Hippocampal formation (tissue), 2 donors: ENCODE measurements at places on chromosomes 7 and 10.

- no peak for DNase-seq
Measured at GRCh38 chr7:52030722-52031121, 714.1 kb upstream of the COBL start.

GRCh38 chr10:73907841-73908517 lies 3.0 kb upstream of the PLAU start:
- no peak for DNase-seq

- DNase-seq = no peak
Measured at GRCh38 chr10:34647160-34647559, 167.9 kb downstream of the PARD3 start.

GRCh38 chr10:90589825-90590224 lies 268.0 kb downstream of the HTR7 start:
- DNase-seq = no peak

- no peak for DNase-seq
Measured at GRCh38 chr7:42226354-42226941, 10.6 kb downstream of the GLI3 start.

GRCh38 chr7:71112436-71112835 lies 19.5 kb upstream of the GALNT17 start:
- no peak for DNase-seq

GRCh38 chr10:79266543-79267312 lies 80.5 kb upstream of the PPIF start:
- peak; percentile 54 for DNase-seq

- no peak for DNase-seq
Measured at GRCh38 chr7:134367956-134368749, 51.4 kb upstream of the SLC35B4 start.

GRCh38 chr10:60192946-60193345 lies 196.7 kb downstream of the ANK3 start:
- DNase-seq = no peak

DNA sequence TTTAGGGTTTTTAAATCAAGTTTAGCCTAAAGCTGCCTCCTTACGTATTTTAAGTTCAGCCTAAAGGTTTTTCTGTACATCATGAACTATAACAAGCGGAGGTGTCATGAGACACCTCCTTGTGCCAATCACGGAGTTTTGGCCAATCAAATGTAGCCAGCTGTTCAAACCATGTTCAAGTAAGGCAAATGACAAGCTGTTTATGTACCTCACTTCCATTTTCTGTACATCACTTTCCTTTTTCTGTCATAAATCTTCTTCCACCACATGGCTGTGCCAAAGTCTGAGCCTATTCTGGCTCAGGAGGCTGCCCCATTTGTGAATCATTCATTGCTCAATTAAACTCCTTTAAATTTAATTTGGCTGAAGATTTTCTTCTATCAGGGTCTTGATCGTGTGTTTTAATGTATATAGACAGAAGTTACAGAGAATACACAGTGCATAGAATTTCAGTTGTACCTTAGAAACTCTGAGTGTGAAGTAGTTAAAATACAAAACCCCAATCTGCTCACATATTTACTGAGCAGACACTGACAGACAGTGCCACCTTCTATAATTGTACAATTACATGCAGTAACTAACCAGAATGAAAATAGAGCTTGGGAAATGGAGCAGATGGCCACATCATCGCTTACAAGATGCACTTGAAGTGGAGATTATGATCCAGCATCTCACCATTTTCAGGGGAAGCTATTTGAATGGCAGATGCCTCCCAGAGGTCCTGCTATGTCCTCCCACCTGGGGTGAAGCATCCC lies 76.9 kb upstream of the LANCL2 start:
- no peak for DNase-seq

DNA sequence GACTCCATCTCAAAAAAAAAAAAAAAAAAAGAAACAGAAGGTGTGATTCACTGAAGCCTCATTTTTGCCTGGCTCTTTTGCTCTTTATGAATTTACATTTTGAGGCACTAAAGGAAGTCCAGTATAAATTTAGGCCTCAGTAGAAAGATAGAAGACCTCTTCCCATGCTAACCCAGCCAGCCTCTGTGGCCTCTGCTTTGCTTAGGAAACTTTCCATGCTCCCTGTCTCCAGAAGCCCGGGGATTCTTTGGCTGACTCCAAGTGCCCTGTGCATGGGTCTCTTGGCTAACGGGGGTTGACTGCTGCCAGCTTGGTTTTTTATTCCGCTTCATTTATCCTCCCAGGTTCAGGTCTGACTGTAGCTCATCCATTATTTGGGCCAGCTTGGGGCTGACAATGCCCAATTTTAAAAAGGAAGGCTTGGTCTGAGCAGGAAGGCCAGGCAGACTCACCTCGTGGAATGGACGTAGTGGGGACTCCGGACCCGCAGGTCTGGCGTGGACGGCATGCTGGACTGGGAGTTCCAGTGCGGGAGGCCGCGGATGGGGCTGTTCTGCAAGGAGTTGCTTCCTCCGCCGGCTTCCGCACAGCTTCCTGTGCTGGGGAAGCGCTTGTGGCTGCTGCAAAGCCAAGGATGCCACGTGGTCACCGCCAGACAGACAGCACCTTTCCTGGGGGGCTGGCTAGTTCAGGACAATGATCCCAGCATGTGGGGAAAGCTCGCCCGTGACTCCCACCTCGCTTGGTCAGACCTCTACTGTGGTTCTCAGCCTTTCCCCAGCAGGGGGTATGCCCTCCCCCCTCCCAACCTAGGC lies 72.3 kb downstream of the PRPF18 start:
- DNase-seq = peak; percentile 33

GRCh38 chr7:135208102-135208793 lies 3.1 kb downstream of the WDR91 start:
- DNase-seq = no peak

GRCh38 chr7:46945328-46945727 lies 636.6 kb downstream of the TNS3 start:
- no peak for DNase-seq

DNA sequence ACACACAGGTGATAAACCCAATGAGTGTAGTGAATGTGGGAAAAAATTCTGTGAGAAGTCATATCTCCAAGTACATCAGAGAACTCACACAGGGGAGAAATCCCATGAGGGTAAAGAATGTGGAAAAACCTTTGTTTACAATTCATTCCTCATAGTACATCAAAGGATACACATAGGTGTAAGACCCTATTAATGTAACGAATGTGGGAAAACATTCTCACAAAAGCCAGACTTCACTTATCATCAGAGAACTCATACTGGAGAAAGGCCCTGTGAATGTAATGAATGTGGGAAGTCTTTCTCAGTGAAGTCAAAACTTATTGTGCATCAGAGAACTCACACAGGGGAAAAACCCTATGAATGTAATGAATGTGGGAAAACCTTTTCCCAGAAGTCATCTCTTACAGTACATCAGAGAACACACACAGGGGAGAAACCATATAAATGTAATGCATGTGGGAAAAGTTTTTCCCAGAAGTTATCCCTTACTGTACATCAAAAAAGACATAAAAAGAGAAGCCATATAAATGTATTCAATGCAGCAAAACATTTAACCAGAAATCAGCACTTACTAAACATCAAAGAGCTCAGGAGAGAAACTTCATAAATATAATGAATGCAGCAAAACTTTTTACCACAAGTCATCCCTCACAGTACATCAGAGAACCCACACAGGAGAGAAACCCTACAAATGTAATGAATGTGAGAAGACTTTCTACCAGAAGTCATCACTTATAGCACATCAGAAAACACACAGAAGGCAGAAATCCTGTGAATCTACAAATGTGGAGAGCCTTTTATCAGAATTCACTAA lies 49.8 kb downstream of the ZNF239 start:
- DNase-seq = no peak

DNA sequence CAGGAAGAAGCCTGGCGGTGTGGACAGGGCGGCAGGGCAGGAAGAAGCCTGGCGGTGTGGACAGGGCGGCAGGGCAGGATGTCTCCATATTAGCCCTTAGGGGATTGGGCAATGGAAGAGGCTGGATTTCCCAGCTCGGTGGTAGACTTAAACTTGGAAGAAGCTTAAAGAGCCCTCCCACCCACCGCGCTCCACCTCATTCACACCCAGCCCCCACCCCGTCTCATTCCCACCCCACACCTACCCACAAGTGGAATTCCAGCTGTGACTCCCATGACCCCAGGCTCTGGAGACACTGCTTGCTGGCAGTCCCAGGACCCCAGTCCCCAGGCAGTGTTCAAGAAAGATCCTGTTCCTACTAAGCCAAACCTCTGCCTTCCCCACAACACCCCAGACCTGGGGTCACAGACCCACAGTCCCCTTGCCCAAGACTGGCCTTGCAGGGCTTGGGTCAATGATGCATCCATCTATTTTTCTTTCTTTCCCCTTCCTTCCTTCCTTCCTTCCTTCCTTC lies 34.0 kb downstream of the SPDYE6 start:
- no peak for DNase-seq

DNA sequence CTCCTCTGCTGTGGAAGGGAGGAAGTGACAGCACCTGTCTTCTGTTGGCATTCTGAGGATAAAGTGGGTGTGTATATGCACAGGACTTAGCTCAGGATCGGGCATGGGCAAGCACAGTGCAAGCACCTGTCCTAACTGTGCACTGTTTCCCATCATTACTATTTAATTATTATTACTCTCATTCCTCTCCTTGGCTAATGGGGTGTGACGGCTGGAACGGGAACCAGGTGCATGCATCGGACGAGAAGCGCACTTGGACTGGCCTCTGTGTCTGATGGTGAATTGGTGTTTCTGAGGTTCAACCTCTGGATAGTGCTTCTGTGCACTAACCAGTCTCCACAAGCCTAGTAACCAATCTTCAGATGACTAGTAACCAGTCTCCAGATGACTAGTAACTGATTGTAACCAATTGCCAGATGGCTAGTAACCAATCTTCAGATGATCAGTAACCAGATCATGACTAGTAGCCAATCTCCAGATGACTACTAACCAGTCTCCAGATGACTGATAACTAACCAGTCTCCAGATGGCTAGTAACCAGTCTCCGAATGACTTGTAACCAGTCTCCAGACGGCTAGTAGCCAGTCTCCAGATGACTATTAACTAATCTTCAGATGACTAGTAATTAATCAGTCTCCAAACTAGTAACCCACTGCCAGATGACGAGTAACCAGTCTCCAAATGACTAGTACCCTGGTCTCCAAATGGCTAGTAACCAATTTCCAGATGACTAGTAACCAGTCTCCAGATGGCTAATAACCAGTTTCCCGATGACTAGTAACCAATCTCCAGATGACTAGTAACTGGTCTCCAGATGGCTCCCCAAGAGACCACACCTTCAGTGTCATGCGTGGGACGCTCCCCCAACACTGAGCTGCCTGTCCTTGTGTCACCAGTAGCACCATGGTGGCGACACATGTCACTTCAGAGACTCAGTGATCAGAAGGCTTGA lies 85.8 kb downstream of the PAXIP1 start:
- no peak for DNase-seq

GRCh38 chr7:43531700-43532099 lies 51.2 kb upstream of the STK17A start:
- DNase-seq = no peak

GRCh38 chr7:774161-775109 lies 47.4 kb upstream of the PRKAR1B start:
- DNase-seq = no peak

DNA sequence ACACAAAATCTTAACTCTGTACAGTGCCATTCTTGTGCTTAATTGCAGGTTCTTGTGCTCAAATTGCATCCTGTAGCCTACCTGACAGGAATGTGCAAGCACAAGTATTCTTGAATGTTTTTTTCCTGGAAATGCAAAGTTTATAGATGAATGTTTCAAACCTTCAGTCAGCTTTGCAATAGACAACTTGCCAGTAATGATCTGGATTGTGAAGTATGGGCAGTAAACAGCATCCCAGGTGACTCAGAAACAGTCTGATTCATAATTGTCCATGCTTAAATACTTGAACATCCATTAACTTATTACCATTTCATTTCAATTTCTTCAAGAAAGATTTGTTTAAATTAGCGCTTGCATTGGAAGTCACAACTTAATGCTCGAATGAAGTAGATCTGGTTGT lies 347.2 kb downstream of the SDK1 start:
- no peak for DNase-seq
